ENCODE measurements at places on chromosomes 6 and 20.

- no peak for DNase-seq
Measured at GRCh38 chr6:35223396-35223795, 9.6 kb downstream of the SCUBE3 start.

DNA sequence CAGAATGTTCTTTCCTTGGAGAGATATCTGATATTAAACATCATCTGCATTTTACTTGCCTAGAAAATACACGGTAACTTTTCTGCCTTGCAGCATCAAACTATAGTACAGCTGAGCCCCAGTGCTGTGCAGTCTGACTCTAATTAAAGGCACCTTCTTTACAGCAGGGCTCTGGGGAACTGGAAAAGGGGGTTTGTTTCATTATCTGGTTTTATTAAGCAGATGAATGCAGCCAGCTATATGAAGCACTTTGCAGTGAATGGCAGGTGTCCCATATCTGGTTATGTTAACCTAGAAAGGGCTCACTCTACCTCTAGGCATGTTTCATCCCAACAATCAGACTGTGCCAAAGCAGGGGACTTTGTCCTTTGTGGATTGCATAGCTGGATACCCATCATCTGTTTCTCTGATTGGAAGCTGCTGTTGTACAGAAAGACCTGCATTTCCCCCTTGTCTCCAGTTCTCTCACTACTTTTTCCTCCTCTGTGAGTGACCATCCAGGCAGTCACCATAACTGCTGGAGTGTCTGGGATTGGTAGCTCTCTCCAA lies 39.6 kb upstream of the CMTR1 start:
- DNase-seq: no peak

- no peak for DNase-seq
Measured at GRCh38 chr6:2970753-2971419, 481 bp downstream of the SERPINB6 start.

- DNase-seq: no peak
Measured at GRCh38 chr6:147782302-147782701, 273.8 kb downstream of the SAMD5 start.

DNA sequence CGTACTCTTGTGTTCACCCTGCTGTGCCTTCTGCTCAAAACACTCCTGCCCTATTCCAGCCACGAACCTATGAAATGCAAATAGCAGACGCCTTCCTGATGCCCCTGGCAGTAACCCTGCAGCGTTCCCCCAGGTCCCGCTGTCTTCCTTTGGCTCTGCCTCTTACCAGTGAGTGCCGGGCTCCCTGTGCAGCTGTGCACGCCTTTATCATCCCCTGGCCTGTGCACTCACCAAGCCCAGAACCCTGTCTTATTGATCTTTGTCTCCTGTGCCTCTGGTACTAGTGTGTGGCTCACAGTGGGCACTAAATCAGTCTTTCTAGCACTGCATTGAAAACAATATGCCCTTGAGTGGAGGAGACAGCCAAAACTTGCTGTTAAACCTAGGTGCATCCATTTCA lies 19.7 kb downstream of the ZDHHC14 start:
- DNase-seq: no peak

- DNase-seq: no peak
Measured at GRCh38 chr20:49824206-49824605, 11.6 kb downstream of the SLC9A8 start.

All from stimulated activated CD4-positive, alpha-beta T cell treated with anti-CD3 and anti-CD28 coated beads, Interleukin-12 subunit alpha, Interleukin-12 subunit beta, amount 100 ng/mL, for 48 hours (primary cell).